ENCODE measurements at places on chromosomes 16 and 17.

GRCh38 chr17:57751348-57751971 is 6.4 kb upstream of the CCDC182 start:
- no peak for DNase-seq

DNA sequence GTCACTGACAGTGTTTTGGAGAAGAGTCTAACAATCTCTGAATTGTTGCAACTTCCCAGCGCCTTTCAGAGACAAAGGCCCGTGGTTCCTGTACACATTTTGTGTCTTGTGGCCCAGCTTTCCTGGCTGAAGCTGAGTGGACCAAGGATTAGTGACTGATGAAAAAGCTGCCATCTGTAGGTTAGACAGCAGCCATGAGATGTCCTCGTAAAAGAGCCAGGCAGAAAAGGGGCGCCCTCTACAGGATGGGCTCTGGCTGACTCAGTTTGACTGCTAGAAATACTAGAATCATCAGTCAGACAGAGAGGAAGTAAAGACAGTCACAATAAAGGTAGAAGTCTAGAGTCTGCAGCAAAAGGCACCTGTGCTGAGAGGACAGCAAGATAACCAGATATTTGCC is 26.5 kb upstream of the NF1 start:
- DNase-seq, result peak; percentile 6

DNA sequence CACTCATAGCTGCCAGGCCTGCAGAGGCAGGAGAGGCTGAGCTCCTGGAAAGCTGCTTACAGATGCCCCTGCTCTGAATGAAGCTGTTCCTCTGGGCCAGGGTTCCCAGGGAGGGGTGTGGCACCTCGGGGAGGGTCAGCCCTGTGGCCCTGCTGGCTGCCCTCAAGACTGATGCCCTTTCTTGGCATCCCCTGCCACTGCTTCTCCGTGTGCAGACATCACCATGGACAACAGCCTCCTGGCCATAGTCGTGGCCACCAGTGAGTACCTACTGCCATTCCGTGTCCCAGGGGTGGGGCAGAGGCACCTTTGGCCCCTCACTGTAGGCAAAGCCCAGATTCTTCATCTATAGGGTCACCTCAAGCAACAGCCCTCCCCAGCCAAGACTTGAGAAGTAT is 8.9 kb downstream of the MRPL27 start:
- DNase-seq, result no peak

- DNase-seq, result no peak
These were observed 72.5 kb upstream of the IRX3 start for GRCh38 chr16:54359081-54359480.

DNA sequence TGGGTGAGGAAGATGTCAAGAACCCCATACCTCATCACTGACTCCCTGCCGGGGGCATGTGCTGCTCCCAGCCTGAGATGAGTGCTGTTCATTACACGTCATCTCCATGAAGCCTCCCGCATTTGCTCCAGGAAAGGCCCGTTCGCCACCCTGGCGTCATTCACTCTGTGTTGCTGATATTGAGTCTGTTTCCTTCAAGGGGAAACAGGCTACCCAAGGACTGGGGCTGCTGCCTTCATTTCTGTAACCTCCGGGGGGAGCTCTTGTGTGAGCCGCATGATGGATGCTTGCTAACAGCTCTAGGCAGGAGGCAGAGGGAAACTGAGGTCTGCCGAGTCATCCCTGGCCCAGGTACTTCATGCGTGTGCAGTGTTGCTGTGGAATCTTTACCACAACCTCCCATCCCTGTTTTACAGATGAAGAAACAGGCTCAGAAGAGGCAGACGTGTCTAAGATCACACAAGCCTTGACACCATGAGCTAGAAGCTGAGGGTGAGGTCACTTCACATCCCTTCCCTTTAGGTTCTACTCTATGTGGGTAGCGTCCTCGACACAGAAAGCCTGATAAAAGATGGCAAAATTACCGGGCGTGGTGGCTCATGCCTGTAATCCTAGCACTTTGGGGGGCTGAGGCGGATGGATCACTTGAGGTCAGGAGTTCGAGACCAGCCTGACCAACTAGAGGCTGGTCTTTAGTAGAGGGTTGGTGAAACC is 3.5 kb upstream of the ARMC5 start:
- no peak for DNase-seq

DNA sequence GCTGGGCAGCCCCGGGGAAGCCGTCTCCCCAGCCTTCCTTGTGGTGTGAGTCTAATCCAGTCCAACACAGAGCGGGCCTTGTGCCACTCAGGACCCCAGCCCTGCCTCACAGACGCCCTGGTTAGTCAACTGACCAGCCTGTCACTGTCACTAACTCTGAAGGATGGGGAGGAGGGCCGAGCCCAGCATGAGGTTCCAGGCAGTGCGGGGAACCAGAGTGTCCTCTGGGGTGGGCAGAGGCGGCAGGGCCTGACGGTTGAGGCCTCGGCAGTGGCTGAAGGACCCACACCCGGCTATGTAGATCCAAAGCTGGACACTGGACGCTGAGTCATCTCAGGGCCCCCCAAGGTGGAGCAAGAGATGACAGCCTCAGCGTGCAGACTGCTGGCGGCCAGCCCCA is 8.6 kb downstream of the RPUSD1 start:
- no peak for DNase-seq

DNA sequence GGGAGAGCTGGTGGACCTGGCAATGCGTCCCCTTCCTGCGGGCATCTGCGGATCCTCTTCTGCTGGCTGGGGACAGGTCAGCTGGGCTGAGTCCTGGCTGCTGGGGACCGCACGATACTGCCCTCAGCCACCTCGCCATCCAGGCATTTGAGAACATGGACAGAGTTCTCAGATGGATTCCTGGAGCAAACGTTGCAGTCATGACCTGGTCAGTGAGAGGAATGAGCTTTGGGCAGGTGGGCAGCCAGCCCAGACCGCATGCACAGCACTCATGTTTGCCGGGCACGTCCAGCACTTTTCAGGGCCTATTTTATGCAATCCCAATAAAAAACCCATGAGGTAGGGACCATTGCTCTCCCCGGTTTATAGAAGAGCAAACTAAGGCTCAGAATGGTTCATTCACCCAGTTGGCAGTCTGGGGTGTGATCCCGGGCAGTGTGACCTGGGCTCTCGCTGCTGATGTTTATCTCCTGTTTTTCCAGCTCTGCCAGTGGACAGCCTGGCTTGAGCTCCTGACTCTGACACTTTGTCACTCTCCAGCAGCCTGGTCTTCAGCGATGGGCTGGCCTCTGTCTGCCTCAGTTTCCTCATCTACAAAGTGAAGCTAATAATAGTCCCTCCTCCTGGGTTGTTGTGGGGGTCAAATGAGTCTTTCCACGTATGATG is 294.7 kb downstream of the IRF8 start:
- DNase-seq, result no peak

GRCh38 chr16:10780628-10781027 is 37.0 kb downstream of the NUBP1 start:
- DNase-seq, result no peak

DNA sequence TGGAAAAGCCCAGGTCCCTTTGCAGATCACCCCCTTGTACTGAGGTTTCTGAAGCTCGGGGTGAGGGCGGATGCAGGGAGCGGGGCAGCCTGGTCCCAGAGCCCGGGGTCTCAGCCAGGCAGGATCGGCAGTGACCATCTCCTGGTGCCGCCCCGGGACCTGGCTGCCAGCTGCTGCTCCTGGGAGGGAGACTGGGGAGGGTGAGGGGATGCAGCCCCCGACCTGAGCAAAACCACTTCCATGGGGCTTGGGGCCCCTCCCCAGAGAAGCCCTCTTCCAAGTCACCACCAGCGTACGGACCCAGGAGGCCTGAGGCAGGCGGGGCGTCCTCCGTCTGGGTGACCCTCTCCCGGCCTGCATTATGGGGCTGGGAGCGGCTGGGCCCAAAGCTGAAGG is 14.8 kb downstream of the CD7 start:
- DNase-seq, result no peak

GRCh38 chr17:18173740-18174139 is 9.9 kb upstream of the ALKBH5 start:
- no peak for DNase-seq

GRCh38 chr17:59893676-59894100 is 767 bp downstream of the RPS6KB1 start:
- DNase-seq, result no peak

DNA sequence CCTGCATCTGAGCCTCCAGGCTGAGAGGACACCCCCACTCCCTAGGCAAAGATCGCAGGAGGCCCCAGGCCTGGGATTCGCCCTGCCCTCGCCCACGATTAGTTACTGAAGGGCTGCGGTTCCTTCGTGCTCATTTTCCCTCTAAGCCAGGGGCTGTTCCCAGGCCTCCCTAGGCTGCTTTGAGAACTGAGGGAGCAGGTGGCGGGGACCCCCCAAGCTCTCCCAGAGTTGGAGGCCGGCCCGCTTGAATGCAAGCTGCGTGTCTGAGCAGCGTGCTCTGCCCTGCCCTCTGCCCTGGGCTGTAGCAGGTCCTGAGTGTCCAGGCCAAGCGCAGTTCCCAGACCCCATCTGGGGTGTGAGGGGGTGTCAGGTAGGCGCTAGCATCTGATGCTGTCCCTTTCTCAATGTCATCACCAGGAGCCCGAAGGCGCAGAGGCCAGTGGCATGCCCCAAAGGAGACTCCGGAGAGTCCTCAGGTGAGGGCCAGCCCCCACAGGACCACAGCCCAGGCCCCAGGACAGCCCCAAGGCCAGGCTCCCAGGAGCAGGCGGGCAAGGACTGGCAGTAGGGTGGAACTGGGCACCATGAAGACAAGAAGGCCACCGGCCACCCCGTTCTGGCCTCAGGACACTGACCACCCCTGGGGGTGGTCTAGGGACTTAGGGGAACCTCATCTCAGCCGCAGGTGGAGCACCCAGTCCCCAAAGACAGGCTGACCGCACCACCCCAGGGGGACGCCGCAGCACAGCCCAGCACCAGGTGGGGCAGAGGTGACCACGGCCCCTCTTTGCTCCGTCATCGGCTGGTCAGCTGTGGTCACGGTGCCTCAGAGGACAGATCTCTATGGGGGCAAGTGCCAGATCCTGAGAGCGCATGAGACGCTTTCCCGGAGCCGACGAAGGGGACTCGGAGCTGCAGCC is 14.6 kb downstream of the ENDOV start:
- DNase-seq, result no peak

GRCh38 chr17:48604770-48605329 is at the start of gene HOXB6:
Gene HOXB6, minus strand, starts transcription at chr17:48604986. Its CDS starts 6,836 bp downstream, at chr17:48598150.
- DNase-seq, result no peak

- DNase-seq, result peak; percentile 69
These were observed at the start of gene NATD1 for GRCh38 chr17:21252796-21253645. Gene NATD1, minus strand, starts transcription at chr17:21253410. Its CDS starts 146 bp downstream, at chr17:21253264.

GRCh38 chr17:70646673-70647072 is 477.3 kb downstream of the KCNJ2 start:
- DNase-seq, result no peak

DNA sequence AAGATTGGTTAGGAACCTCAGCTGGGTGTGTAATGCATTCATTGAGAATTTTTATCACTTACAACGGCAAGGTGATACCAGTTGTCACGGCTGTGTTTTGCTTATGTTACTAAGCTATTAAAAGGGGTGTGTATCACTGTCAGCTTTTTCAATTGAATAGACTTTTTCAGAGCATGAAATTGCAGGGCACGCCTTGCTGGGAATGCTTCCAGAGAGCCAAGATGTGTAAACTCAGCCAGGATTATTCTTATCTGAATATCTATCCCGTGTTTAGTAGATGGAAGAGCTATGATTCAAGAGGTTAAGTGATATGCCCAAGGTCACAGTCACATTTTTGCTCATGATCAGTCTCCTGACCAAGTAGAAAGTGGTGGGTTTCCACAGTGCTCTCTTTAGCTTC is 6.6 kb upstream of the TEKT3 start:
- DNase-seq, result no peak

DNA sequence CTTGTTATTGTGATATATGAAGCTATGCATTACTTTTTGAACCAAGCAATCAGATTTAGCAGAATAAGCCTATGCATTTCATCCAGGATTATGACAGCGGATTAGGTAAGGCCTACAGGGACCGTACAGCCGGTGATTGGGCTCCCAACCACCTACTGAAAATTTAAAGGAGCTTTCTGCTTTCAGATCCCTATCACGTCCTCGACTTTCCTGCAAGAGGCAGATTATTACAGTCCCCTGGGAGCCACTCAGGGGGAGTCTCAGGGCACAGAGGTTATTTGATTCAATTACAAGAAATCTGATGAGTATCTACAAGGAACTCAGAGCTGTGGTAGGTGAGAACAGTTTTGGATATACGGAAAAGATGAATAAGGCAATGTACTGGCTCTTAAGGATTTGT is 80.7 kb downstream of the HS3ST3B1 start:
- no peak for DNase-seq

DNA sequence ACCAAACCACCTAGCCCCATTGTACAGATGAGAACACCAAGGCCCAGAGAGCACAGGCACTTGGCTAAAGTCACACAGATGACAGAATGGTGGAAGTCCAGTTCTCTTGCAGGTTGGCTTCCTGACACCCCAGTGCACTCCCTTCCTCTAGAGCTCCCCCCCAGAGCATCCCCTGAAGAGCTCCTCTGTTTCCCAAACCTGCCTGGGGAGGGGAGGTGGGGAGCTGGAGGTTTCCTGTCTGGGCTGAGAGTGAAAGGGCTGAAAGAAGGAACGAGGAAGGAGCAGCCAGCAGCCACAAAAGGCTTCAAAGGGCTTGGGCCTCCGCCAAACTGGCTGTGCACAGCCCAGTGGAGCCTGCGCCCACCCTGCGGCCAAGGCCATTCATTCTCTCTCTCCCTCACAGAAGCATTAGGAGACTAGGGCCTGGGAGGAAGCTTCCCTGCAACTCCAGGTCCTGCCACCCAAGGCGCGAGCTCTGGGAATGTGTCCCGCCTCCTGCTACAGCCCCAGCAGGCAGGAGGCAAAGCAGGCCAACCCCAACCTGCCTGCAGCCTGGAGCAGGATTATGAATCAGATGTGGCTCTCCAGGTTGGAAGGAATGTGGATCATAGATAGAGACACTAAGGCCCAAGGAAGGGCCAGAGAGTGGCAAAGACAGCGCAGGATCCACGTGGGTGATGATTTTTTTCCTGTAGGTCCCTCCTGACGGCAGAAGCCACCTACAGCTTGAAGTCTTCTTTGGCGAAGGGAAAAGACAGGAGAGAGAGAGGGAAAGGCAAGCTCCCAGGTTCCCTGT is 913 bp downstream of the SLC13A5 start:
- DNase-seq, result no peak

DNA sequence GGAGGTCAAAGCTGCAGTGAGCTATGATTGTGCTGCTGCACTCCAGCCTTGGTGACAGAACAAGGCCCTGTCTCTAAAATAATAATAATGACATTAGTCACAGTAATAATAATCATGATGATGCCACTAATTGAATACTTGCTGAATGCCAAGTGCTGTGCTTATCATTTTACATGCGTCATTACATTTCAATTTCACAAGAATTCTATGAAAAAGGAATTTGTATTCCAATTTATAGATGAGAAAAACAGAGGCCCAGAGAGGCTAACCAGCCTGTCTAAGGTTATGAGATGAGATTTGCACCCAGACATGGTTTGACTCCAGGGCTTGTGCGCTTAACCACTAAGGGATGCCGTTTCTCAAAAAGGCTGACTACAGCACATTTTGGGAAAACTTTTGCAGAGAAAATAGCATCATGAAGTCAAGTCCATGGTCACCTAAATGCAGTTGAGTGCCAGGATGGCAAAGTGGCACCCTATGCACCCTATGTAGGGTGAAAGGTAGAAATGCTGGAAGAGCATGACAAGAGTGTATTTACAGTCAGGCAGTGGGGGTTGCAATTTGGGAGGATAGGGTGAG is 144.3 kb upstream of the CACNG3 start:
- no peak for DNase-seq
